NCI-H1105 treated with DMSO at 0.1 percent for 48 hours (cell line): ENCODE measurements at places on chromosomes 3 and 15.

DNA sequence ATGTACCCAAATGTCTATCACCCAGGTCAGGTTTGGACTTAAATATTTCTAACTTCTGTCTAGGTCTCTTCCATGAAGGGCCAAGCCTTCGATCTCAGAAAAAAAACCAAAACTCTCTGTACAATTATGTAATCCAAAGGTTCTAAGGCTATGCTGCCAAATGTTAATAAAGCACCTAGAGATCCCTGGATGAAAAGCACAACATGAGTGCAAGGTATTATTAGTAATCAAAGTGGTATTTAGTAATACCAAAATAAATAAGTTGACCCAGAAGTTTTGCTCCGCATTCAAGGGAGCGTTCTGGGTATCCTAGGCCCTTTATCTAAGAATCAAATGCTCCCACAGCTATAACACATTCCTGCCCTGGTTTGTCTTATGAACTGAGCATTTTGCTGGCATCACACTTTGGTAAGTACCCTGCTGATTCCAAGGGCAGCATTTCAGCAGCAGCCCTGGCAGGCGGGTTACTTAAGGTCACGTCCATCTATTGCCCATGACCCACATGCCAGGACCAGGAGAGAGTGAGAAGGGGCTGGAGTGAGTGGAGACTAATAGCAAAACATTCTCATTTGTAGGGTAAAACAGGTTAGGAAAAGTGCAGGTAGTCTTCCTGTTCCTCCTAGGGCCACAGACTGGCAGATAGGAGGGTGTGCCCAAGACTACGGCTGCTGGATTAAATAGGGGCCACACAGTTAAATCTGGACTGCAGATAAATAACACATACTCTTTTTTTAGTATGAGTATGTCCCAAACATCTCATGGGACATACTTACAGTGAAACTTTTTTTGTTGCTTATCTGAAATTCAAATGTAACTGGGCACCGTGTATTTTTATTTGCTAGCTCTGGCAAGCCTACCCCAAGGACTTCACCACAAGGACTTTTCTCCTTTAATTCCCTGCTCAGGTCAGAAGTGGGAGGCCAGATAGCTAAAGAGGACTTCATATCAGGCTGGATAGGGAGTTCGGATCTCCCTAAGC is 76.0 kb upstream of the SNRK start:
- no peak for DNase-seq

DNA sequence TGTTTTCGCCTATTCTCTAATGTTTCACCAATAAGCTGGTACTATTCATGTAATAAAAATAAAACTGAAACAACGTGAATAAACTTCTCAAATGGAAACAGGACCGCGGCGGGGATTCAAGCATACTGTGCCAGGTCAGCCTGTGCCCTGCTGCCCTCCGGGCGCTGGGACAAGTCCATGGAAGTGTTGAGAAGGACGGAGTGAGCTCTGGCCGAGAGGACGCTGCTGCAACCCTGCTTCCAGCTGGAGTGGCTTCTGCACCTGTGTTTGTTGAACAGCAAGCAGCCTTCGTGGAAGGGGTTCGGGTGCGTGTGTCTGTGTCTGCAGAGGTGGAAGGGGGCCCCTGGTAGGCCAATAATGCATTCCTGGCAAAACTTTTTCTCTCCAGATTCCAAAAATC is 50.0 kb upstream of the PCSK6 start:
- no peak for DNase-seq

DNA sequence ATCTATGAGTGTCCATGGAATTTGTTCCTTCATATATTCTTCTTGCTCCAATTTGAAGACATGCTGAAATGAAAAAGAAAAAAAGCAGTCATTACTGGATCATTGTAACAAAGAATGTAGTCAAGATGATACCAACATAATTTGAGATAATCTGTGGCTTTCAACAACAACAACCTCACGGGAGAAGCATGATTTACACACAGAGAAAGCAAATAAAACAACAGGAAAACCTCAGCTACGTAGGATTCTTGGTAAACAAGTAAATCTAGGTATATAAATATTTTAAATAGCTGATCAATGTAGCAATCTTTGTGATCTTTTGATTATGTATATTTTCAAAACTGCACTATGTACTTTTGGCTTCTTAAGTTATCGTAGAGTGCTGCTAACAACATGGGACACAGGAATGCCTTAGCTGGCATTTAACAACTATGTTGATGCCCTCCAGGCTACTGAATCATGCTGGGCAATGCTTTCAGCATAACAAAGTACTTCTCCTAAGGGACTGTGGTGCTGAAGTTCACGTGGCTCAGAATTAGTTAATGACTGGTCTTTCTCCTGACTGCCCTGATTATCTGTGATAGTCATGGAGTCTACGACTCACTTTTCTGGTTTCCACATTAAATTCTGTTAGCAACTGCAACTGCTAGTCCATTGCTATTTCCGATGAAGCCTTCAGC is 96.5 kb upstream of the MYO5C start:
- no peak for DNase-seq

- no peak for DNase-seq
Measured at GRCh38 chr15:65936282-65936681, 67.0 kb downstream of the RAB11A start.

- DNase-seq, result no peak
Measured at GRCh38 chr15:33045066-33045810, 149.3 kb downstream of the FMN1 start.

DNA sequence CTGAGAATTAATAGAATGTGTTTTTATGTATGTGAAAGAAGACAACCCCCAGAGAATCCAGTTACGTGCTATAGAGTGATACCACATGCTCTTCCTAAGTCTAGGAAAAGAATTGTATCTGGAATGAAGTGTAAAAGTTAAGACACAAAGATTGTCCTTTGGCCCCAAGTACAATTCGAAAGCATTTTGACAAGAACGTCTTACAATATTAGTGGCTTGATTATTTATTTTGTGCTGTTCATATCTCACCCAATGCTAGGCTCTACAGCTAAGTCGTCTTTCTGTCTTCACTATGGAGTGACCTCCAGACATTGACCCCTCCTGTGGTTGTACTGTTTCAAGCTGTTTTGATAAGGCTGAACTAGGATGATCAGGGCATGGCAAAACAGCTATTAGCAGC is 345.7 kb upstream of the C2CD4B start:
- DNase-seq, result no peak

- peak; percentile 18 for DNase-seq
Measured at GRCh38 chr15:91853948-91854638, 585 bp downstream of the SLCO3A1 start.

DNA sequence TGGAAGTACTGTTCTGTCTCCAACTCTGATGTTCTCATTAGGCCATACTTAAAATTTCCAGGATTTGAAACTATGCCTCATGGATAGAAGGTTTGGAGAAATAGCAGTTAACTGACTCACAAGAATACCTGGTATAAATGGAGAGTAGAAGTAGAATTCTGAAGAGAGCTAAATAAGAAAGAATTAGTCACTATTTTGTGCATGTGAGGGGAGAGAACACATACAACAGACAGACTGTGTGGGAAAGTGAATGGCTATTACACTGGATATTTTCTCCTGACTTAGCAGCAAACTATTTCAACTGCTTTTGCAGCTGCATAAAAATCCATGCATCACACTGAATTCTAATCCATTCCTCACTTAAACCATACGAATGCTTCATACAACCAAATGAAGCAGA is 71.3 kb downstream of the C3orf70 start:
- no peak for DNase-seq

GRCh38 chr3:19652336-19652735 is 281.7 kb downstream of the EFHB start:
- no peak for DNase-seq

GRCh38 chr3:411226-411625 is 214.7 kb downstream of the CHL1 start:
- DNase-seq, result no peak

- DNase-seq, result no peak
Measured at GRCh38 chr15:65470866-65471265, 46.6 kb downstream of the DPP8 start.

- DNase-seq, result no peak
Measured at GRCh38 chr15:34726406-34727100, 28.2 kb downstream of the GJD2 start.

DNA sequence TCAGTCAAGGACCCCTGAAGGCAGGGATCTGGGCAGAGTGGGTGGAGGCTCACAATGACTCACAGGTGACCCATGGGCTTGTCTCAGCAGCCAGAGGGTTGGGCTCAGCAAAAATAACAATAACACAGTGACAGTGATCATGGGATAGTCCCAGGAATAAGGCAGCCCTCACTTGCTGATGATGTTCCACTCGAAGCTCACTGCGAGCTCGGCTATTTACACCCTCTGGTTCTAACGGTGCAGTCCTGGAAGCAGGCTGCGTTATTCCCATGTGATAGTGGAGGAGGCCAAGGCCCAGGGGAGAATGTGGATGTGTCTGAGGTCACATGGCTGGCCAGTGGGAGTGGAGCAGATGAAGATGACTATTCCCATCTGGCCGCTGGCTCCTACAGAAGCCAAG is 16.2 kb downstream of the CCDC33 start:
- no peak for DNase-seq

DNA sequence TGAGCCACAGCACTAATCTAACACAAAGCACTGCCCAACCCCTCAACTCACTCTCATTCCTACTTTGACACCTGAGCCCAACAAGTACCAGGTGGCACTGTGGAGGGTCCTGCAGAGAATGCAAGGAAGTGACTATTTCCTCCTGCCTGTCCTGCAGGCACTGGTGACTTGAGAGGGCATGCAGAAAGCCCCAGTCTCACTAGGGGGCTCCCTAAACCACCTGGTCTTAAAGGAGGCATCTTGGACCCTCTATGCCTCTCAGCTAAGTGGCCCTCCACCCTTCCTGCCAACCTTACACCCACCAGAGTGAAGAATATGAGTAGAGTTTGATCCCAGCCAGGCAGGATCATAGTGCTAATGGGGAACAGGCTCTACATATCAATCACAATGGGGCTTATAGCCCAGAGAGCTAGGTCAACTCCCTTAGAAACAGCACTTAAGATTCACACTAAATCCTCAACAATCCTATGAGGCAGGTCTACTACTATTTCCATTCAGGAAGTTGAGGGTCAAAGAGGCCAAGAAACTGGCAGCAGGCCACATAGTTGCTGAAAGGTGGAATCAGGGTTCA is 15.2 kb downstream of the TRAIP start:
- no peak for DNase-seq

DNA sequence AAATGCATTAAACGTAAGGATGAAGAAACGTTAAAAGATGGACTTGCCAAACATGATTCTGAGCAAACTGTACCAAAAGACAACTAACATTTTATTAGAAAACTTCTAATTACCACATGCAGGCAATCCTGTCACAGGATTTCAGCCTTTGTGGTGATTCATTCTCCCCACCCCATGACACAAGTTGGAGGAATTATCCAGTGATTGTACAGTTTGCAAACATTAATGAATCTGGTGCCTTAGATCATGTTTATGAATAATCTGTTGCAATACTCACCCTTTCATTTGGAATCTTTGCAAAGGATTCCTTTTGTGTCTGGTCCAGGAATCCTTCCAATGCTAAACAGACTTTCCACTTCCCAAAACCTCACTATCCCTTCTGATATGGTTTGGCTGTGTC is 23.3 kb upstream of the ERC2 start:
- DNase-seq, result no peak

GRCh38 chr3:144295613-144296012 is 324.0 kb downstream of the DIPK2A start:
- no peak for DNase-seq

- no peak for DNase-seq
Measured at GRCh38 chr3:159779883-159780282, 208.8 kb upstream of the IL12A start.

DNA sequence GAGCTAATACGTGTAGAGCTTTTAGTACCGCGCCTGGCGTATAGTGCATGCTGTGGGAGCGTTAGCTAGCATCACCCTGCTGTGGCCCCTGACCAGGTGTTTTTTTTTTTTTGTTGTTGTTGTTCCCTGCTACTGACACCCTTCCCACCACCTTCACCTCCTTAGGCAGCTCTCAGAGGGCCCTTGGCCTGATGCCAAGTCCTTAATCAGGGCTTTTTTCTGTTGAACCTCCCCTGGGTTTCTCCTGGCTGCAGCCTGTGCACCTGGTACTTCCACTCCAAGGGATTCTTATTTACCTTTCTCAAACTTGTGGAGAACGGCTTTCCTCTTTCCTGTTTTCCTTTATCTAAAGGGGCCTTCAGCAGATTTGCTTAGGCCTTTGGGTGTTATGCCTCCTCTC is 53.3 kb downstream of the SLC7A14 start:
- DNase-seq, result peak; percentile 52

- DNase-seq, result no peak
Measured at GRCh38 chr3:27554706-27555105, 70.5 kb upstream of the SLC4A7 start.

GRCh38 chr3:159825216-159825854 is 163.3 kb upstream of the IL12A start:
- DNase-seq, result no peak

GRCh38 chr3:190357468-190357867 is 30.5 kb upstream of the CLDN16 start:
- no peak for DNase-seq

- peak; percentile 34 for DNase-seq
Measured at GRCh38 chr15:58115692-58116091, 22.5 kb upstream of the AQP9 start.

GRCh38 chr15:81120069-81120468 is 14.0 kb upstream of the CFAP161 start:
- DNase-seq, result no peak

DNA sequence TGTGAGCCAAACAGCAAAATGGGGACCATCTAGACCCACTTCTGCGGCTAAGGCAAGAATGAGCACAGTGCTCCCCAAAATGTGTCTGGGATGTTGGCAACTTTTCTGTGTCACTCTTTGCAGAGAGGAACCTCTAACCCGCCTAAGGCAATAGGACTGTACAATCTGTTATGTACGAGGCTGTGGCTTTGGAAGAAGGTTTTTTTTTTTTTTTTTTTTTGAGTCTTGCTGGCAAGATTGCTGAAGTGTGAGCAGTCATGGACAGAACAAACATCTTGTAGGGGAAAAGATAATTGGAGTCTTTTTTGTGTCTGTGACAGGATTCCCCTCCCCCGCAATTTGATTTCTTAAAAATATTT is 7.2 kb downstream of the FEZF2 start:
- no peak for DNase-seq

- DNase-seq, result no peak
Measured at GRCh38 chr3:153572165-153572564, 410.1 kb downstream of the RAP2B start.

- DNase-seq, result no peak
Measured at GRCh38 chr3:195129644-195130492, 141.1 kb downstream of the XXYLT1 start.

DNA sequence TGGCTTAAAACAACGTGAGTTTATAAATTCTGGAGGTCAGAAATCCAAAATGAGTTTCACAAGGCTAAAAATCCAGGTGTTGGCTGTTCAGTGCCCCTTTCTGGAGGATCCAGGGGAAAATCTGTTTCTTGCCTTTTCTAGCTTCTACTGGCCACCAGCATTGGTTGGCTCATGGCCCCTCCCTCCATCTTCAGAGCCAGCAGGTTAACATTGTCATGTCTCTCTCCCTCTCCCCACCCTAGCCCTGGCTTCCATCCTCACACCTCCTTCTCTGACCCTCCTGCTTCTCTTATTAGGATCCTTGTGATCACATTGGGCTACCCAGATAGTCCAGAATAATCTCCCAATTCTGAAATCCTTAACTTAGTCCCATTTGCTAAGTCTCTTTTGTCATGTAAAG is 32.9 kb upstream of the MGLL start:
- no peak for DNase-seq
